ENCODE measurements at places on chromosomes 7 and 10.

DNA sequence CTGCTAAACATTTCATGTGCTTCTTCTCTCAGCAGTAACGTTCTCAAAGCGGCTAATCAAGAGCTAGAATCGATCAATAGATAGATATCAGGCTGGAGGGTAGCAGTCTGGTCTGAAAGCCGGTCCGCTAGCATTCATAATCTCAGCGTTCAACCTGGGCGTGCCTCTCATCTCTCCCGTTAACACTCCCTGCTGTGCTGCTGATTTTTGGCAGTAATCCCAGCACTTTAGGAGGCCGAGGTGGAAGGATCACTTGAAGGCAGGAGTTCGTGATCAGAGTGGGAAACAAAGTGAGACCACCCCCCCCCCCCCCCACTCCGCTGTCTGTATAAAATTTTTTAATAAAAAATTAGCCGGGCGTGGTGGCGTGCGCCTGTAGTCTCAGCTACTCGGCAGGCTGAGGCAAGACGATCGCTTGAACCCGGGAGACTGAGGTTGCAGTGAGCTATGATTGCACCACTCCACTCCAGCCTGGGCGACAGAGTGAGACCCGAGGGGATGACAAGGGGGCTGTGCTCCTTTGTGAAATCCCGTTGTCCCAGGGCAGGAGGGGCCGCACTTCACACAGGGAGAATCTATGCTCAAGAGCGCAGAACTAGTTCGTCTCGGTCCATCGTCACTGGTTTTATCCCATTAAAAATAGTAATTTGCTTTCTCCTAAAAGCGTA is 624 bp upstream of the CEP55 start:
- DNase-seq = no peak

GRCh38 chr10:34216348-34216945 is 598.6 kb downstream of the PARD3 start:
- DNase-seq = no peak

- no peak for DNase-seq
Measured at GRCh38 chr10:363152-363551, 227.9 kb downstream of the ZMYND11 start.

GRCh38 chr7:137469191-137469811 is 125.8 kb upstream of the PTN start:
- no peak for DNase-seq

- DNase-seq = no peak
Measured at GRCh38 chr7:104529567-104529966, 201.2 kb downstream of the LHFPL3 start.

GRCh38 chr7:20798694-20799121 is 12.0 kb upstream of the SP8 start:
- DNase-seq = no peak

DNA sequence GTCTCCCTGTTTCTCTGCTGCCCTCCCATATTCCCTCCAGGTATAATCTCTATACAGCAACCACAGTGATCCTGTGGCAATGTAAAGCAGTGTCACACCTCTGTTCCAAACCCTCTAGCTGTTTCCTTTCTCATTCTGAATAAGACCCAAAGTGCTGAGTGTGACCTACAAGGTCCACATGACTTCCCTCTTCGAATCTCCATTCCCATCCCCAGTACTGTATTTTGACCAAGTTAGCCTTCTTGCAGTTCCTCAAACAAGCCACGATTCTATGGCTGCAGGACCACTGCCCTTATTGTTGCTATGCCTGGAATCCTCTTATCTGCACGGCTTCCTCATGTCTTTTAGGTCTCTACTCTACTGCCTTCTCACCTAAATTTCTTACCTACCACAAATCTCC is 291.9 kb downstream of the DOCK4 start:
- DNase-seq = no peak

DNA sequence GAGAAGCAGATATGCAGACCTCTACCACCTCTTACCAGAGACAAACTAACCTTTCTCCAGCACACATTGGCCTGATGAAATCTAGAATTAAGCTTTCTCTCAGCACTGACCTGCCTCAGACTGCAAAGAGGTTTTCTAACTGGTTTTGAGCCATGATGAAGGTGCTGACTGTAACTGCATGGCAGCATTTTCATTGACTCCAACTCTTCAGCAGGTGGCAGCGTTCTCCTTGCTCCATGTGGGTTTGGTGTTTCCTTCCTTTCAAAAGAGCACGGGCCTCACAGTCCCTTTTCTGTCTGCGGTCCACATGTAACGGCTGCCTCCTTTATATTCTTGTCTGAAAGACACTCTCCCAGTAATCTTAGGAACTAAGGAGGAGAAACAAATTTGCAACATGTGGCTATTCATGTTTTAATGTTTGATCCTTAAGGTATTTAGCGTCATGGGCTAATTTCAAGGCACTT is 12.6 kb downstream of the KLLN start:
- no peak for DNase-seq

DNA sequence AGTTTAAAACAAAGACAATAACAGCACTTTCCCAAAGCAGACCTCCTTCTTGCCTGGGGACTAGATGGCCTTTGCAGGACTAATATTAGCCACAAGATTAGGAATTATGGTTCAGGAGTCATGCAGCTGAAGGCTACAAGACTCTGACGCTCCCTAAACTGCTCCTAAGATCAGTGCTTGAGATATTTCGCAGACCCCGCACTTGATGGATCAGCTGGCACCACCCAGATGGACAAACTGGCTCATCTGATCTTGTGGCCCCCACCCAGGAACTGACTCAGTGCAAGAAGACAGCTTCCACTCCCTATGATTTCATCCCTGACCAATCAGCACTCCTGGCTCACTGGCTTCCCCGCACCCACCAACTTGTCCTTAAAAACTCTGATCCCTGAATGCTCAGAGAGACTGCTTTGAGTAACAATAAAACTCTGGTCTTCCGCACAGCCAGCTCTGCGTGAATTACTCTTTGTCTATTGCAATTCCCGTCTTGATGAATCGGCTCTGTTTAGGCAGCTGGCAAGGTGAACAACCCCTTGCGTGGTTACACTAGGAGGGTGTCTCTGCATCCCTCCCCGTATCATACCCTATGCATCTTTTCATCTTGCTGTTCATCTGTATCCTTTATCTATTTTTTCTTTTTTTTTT is 26.9 kb upstream of the NRBF2 start:
- no peak for DNase-seq

DNA sequence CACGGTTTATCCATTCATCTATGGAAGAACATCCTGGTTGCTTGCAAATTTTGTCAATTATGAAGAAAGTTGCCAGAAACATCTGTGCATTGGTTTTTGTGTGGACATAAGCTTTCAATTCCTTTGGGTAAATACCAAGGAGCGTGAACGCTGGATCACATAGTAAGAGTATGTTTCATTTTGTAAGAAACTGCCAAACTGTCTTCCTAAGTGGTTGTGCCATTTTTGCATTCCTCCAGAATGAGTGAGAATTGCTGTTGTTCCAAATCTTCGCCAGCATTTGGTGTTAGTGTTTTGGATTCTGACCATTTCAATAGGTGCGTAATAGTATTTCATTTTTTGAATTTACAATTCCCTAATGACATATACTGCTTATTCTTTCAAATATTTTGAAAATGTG is 155.3 kb upstream of the FRMD4A start:
- DNase-seq = no peak

- no peak for DNase-seq
Measured at GRCh38 chr10:110794808-110795207, 76.9 kb upstream of the PDCD4 start.

DNA sequence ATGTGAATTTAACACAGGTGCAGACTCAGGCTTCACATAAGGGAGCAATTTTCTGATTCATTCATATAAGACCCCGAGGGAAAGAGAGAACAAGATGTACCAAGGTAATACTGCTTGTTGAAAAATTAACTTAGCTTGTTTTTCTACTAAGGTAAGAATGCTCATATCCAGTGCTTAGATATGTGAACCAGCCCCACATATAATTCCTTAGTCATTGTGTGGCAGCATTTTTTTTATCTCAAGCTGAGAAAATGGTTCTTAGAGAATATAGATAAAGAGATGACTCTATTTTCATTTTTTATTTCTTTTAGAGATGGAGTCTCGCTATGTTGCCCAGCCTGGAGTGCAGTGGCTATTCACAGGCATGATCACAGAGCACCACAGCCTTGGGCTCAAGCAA is 121.8 kb upstream of the SEM1 start:
- DNase-seq = no peak

DNA sequence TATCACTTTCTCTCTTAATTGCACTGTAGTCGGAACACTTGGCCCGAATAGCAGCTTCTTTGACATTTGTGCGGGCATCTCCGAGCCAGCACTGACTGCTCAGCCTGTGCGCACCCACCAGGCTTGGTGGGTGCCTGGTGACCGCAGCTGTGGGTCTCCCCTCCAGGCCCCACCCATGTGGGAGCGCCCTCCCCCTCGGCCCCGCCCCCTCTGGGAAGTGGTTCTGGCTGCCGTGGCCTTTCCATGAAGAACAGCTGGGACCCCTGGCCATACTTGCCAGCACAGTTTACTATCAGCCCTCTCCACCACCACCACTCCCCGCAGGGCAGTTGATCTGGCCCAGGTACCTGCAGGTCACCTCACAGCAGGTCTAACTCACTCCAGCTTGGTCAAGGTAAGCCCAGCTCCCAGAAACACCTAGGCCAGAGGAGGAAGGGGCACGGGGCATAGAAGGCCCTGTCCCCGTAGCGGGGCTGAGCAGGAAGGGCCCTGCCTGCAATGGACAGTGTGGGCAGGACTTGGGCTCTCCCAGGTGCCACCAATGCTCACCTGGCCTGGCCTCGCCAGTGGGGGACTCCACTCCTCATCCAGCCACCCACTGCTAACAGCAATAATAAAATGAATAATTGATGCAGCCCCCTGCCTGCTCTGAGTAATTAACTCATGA is 5.8 kb downstream of the RASGEF1A start:
- DNase-seq = no peak

DNA sequence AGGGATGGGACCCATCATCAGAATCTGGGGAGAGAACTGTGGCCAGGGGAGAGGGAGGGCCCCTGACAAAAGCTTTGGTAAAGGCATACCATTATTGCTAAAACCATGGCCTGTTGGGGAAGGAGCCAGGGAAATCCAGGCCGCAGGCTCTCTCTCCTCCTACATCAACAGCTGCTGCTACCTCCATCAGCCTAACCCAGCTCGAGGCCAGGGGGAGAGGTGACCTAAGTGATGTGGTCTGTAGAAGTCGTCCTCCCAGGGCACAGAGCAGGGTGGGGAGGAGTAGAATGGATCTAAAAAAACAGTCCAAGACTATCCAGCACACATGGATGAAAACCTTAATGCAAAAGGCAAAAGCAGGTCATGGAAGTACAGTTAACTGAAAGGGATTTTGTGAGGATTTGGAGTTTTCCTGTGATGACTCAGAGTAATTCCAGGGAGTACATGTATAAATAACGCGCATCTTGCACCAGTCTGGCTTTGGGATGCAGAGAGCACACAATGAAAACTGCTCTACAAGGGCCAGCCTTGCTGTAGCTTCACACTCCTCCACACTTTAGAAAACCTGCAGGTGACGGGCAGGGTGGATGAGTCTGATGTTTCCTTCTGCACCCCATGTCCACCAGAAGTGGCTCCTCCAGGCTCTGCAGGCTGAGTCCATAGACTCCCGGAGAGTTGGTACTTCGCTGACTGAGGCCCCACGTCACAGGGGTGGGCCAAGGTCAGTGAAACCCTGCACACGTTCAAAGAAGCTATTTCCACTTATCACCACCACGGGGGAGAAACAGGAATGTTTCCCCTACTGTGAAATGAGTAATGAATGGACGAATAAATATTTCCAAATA is 38.5 kb upstream of the MSMB start:
- DNase-seq = no peak

- no peak for DNase-seq
Measured at GRCh38 chr10:60148266-60148840, 241.3 kb downstream of the ANK3 start.

DNA sequence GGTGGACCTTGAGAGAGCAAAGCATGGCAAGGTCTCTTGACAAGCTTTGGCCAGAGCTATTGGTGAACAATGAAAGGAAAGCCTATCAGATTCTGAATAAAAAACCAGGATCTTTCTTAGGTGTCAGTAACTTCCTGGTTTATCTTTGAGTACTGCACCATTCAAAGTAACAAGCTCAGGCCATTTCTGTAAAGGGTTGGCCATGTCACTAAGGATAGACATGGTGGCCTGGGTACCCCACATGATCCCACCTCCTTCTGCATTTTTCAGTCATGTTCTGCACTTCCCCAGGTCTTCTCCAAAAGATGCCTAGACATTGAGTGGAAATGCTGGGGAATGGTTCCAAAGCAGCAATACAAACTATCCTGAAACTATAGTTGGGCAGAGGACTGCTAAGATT is 242.0 kb downstream of the ARHGAP12 start:
- DNase-seq = no peak

- DNase-seq = no peak
Measured at GRCh38 chr10:101682172-101682825, 12.7 kb downstream of the FBXW4 start.

DNA sequence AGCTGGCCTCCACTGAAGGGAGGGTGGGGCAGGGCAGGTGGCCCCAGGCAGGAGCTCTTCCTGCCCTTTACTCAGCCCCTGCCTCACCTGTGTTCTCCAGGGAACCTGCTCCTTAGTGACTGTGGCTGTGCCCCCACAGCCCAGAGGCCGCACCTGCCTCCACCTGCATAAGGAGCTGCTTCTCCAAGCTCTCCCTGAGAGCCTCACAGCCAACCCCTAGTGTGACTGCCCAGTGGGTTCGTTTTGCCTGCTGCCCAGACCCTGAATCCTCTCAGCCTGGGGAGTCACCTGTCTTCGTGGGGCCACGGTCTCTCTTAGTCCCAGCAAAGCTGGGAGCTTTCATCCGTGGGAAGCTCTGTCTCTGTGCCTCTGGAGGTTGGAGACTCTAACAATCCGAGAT is 94.4 kb downstream of the GLRX3 start:
- no peak for DNase-seq

GRCh38 chr7:78863281-78863680 is 590.2 kb downstream of the MAGI2 start:
- no peak for DNase-seq

- no peak for DNase-seq
Measured at GRCh38 chr7:1210321-1210978, 22.2 kb upstream of the UNCX start.

DNA sequence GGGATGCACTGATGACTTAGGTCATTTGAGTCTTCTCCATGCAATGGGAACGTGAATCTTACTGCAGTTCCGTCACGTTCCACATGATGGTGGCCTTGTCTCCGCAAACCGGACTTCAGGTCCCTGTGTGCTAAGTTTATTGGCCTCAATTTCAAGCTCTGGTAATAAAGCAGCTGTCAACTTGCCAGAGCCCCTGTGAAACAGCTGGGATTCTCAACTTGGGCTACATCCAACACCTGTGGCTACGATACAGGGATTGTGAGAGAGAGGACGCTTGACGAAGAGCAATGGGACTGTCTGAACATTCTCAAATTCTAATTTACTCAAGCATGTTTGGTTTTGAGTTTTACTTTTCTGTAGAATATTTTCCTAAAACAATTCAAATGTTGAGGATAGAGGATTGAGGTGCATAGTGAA is 174.2 kb downstream of the PTN start:
- DNase-seq = no peak

- no peak for DNase-seq
Measured at GRCh38 chr7:47232751-47233412, 349.0 kb downstream of the TNS3 start.

Data from keratinocyte (primary cell).